COR-L47 (cell line): ENCODE measurements at places on chromosomes 1 and 21.

DNA sequence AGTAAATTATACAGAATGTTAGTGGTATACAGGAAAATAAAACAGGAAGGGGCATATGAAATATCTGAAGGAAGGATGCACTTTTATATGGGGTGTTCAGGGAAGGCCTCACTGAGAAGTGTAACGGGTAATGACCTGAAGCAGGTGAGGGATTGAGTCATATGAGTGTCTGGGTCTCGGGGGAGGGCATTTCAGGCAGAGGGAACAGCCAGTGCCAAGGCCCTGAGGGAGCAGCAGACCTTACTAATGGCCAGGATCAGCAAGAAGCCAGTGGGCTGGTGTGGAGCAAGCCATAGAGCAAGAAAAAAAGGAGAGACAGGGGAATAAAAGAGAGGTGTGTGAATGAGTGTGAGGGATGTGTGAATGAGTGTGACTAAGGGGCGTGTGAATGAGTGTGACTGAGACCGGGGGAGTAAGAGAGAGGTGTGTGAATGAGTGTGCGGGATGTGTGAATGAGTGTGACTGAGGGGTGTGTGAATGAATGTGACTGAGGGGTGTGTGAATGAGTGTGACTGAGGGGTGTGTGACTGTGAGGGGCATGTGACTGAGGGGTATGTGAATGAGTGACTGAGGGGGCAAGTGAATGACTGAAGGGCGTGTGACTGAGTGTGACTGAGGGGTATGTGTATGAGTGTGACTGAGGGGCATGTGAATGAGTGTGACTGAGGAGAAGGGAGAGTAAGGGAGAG, 107.2 kb downstream of the GLIS1 start:
- DNase-seq: no peak

GRCh38 chr1:209557221-209557620, 26.3 kb upstream of the CAMK1G start:
- no peak for DNase-seq

DNA sequence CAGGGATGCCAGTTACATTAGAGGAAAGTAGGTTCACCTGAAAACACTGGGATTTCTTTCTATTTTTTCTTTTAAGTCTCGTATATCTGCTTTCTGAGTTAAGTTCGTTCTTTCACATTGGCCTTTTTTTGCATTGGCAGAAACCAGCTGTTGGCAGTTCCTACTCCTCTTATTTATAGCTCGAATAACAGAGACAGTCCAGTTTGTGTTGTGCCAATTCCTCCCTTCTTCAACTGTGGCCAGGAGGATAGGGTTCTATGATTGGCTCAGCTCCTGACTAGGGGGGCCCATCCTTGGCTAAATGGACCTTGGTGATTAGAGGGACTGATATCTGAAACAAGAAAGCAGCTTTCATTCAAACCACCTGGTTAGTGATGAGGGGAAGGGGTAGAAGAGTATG, 115.8 kb downstream of the RPS6KC1 start:
- DNase-seq: no peak

DNA sequence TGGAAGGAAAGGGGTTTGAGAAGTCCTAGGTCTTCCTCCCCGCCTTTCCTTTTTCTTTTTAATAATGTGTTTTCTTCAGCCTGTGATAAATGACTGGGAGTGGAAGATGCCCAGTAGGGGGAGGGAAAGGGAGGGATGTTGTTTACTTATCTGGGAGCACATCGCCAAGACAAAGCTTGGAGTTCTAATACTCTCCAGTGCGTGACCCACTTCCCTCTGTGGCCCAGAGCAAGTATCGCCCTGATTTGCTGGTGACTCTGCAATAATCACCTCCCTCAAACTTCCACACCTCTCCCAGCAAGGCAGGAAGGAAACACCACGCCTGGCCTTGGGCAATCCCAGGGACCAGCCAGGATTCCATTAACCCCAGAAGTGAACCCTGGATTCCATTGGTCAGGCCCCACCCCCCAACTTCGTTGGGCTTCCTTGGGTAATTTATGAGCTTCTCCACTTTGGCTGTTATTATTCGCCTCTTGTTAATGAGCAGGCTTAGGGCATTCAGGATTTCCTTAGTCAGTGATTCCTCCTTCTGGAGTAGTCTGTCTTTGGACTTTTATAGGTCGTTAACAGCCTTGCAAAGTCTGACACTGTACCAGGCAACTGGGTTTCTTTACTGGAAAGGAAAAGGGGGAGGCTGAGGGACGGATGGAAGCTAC, 24.3 kb upstream of the GRHL3 start:
- no peak for DNase-seq

DNA sequence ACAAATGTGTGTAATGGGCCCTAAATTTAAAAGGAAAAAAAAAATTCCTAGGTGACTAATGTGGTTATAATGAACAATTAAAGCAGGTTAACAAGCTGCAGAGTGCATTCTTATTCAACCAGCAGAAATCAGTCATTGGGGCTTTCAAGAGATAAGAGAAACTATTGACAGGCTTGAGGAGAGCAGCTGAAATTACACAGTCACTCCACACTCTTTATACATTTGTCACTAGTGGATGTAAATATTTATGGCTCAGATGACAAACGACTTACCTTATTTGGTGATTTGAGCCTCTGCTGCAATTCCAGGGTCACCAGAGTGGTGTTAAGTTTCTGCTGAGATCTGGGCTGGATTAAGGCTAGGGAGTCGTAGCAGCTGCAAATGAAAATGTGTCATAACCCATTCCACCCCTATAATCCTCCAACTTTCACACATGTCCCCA, 896.3 kb downstream of the TTLL7 start:
- DNase-seq: peak; percentile 6

GRCh38 chr1:51729824-51730301, 113.0 kb downstream of the OSBPL9 start:
- no peak for DNase-seq

GRCh38 chr1:188670837-188671236, 1806.8 kb downstream of the BRINP3 start:
- DNase-seq: no peak

DNA sequence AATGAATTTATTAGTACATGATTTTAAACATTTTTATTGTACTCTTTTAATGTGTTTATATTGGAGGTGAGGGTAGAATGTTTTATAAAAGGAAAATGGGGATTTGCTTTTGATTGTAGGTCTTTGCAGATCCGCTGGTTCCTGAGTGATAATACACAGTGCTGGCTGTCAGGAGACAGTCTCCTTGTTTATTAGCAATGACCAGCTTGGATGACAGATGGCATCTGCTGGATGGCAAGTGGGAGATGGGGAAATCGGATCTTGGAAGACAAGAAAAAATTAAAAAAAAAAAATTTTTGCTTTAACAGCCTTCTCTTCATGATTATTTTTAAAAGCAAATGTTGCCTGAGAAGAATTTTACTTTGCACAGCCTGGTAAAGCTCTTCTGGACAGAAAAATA, 4.4 kb upstream of the PHTF1 start:
- no peak for DNase-seq

DNA sequence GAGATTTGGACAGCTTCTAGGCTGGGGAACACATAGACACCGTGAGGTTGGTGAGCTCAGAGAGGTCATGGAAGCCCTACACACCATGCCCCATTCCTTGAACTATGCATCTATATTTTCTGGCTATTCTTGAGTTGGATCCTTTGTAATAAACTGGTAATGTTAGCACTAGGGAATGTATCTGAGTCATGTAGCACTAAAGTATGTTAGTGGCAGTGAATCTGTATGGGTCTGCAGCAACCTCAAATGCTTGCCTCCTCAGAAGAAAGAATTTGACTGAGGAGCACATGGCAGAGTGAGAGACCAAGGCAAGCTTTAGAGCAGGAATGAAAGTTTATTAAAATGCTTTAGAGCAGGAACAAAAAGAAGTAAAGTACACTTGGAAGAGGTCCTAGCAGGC, 43.7 kb upstream of the LRRC7 start:
- DNase-seq: no peak

- no peak for DNase-seq
These were observed 28.9 kb downstream of the H3-3A start for GRCh38 chr1:226091461-226091860.

DNA sequence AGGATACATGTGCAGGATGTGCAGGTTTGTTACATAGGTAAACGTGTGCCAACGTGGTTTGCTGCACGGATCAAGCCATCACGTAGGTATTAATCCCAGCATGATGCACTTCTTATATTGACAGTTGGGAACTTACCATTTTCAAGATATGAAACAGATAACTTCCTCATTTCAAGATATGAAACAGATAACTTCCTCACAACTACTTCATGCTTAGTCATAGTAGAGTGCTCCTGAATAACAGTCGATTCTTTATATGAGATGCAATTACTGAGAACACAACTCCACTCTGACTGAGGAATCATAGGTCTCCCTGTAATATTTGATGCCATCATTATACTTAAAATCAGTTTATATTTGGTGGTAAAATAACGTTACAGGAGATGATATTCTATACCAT, 1124.3 kb downstream of the AMY1C start:
- DNase-seq: no peak

DNA sequence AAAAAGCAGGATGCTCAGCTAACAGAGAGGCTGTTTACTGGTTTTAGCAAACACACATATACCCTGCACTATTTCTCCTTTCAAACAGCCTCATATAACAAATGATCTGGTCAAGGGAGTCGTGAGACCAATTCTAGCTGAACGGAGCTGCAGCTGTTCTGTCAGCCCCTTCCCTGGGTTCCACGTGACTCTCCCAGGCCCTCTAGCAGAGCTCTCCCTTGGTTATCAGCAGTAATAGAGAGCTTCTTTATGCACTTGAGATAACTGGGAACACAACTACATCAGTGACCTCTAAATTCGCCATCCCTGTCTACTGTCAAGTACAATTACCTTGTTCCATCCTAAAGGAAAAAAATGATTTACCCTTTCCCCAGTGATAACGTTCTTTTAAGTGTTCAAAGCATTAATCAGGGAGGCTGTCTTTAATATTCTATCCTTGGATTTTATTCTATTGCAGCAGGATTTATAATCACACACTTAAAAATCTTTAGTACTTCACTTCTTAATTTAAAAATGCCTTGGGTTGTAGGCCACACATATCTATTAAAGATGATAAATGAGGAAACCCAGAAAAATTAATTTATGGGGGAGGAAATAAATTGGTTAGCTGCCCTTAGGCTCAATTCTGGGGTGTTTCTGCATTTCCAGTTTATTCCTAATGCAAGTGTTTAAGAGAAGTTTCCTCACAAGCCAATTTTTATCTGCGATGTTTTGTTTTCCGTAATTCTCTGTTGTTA, 28.2 kb downstream of the PTGER3 start:
- DNase-seq: no peak

DNA sequence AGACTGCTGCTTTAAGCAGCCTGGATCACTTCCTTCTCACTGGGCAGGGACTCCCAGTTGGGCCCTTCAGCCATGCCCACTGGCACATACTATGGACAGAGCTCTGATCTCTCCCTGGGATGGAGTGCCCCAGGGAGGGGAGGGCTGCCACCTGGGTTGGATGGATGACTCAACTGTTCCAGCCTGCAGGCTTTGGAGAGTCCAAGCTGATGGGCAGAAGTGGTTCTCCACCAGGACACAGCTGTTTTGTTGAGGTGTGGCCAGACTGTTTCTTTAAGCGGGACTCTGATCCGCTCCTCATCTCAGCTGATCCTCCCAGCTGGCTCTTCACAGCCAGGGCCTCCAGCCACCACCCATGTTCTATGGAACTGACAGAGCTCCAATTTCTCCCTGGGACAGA, 166.9 kb downstream of the MAGI3 start:
- DNase-seq: no peak

DNA sequence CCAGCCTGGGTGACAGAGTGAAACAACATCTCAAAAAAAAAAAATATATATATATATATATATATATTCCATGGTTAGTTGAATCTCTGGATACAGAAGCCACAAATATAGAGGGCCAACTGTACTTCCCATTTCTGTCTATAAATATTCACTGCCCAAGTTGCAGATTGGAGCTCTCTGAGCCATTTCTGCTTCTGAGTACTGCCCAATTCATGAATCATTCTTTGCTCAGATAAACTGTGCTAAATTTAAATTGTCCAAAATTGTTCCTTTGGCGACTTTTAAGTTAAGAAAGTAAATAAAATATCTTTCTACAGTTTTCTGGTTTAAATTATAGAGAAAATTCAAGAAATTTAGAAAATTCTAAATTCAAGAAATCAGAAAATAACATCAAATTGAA, 23.2 kb upstream of the C1orf146 start:
- DNase-seq: no peak

DNA sequence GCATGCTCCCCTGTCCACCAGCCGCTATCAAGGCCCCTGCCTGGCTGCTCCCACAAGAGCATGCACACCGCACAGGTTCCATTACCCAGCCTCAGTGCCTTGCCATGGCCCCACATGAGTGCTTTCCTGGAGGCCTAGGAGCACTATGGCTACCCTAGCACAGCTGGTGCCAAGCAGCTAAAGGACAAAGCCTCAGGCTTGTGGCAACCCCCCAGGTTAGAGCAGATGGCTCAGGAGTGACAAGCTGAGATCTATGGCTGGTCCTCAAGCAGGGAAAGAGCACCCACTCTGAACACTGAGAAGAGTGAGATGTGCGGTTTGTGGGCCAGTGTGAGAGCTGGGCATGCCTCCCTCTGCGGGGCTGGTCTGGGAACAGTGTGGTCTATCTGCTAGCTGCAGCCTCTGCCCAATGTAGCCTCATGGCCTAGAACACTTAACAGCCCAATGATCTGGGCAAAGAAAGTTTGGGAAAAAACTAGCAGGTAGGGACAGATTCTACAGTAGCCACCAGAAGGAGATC, 129.8 kb downstream of the VAV3 start:
- no peak for DNase-seq

DNA sequence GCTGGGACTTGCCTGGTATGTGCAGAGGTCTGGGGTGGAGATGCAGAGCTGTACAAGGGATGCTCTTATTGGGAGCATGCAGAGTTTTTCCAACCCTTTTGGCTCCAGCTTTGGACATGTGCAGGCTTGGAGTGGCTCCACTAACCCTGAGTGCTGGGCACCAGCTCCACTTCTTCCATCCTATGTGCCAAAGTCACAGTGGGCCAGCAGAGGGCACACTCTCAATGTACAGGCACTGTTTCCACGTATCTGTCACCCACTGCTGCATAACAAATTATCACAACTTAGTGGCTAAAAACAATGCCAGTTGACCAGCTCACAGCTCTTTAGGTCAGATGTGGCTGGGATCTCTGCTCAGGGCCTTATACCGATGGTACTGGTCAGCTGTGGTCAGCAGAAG, 631.8 kb downstream of the AJAP1 start:
- no peak for DNase-seq

- DNase-seq: peak; percentile 36
These were observed 37.9 kb upstream of the RHOU start for GRCh38 chr1:228697207-228698016.
